Fibroblast of villous mesenchyme (primary cell): ENCODE measurements at places on chromosomes 11 and 22. TPM values are rescaled to one million over a fixed set of nuclear protein-coding genes. Genes with fewer than 3 reads are reported as not detected.
A peak's percentile ranks its signal among the peaks of the same experiment; 100 is the strongest.

The CHRNA10 gene
- 0.86 and 0.97 TPM in 2 replicates for total RNA-seq

The ACTN3 gene
- total RNA-seq, result under 0.01 TPM in 1 of 2 replicates, not detected in the other

The SEC14L6 gene
- total RNA-seq, result under 0.01 TPM in 1 of 2 replicates, not detected in the other

The PHLDA2 gene
- 7.3 and 13.2 TPM in 2 replicates for total RNA-seq

DNA sequence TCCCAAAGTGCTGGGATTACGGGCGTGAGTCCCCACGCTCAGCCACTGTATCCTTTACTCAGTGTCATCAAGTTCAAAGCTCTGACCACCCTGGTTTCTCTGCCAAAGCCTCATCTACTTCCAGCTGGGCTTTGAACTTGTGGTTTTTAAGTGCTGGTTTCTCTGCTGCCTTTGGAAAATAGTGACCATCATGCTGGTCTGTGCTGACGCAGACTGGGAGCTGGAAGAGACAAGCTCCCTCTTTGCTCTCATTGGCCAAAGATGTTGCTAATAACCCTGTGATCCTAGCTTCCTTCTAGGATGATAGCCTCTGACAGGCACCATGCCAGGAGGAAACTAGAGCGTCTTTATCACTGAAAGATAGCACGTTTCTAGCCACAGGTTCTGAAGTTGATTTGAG lies 62.4 kb downstream of the ALX4 start:
- no peak for DNase-seq

DNA sequence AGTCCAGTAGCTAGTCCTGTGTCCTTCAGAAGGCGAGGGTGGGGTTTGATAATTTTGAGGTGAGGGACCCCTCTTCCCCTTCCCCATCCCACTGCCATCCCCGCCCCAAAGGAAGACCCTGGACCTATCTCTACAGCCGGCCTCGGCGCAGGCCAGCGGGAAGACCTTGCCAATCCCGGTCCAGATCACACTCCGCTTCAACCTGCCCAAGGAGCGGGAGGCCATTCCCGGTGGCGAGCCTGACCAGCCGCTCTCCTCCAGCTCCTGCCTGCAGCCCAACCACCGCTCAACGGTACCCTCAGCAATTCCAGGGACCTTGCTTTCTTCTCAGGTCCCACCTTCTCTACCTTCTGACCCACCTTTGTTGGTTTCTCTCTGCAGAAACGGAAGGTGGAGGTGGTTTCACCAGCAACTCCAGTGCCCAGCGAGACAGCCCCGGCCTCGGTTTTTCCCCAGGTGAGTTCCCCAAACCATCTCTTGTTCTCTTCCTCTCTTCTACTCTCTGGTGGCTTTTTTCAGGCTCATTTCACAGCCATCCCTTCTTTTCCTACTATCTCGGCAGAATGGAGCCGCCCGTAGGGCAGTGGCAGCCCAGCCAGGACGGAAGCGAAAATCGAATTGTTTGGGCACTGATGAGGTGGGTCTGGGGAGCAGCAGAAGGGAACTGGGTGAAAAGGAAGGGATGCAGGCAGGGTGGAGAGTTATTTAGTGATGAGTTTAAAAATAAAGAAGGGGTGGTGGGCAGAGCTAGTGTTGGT lies 1.3 kb downstream of the KAT5 start:
- DNase-seq, result no peak

DNA sequence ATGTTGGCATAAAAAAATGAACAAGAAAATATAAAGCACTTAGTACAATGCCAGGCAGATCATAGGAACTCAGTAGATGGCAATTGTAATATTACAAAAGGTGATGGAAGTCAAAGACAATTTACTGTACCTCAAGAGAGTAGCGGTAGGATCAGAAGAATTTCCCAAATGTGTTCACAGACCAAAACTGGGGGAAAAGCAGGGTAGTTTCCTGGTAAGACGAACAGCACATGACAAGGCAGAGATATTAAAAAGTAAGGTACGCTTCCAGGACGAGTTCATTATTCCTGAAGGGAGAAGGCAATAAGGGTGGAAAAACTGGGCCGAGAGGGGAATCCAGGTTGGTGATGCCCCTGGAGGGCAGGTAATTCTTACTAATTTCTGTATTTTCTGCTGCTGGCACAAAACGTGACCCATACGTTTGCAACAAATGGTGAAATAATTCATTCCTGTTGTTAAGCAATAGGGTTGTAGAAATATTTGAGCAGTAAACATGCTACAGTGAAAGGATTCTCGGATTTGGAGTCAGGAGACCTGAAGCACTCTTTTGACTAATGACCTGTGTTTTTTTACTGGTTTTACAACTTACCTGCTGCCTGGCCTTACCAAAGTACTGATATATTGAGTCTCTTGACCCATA lies 786 bp upstream of the ANKRD42 start:
- DNase-seq, result peak; percentile 54

GRCh38 chr11:96459751-96460150 lies 69.9 kb downstream of the JRKL start:
- DNase-seq, result no peak

- no peak for DNase-seq
Observed at GRCh38 chr11:59766542-59767224, 11.5 kb downstream of the STX3 start.

GRCh38 chr22:17921871-17922821 lies 102.2 kb downstream of the MICAL3 start:
- DNase-seq, result no peak
